Stimulated activated CD8-positive, alpha-beta memory T cell treated with anti-CD3 and anti-CD28 coated beads, Interleukin-12 subunit alpha, Interleukin-12 subunit beta, amount 100 ng/mL, for 1 hour (primary cell): ENCODE measurements at places on chromosomes 2 and 18.

DNA sequence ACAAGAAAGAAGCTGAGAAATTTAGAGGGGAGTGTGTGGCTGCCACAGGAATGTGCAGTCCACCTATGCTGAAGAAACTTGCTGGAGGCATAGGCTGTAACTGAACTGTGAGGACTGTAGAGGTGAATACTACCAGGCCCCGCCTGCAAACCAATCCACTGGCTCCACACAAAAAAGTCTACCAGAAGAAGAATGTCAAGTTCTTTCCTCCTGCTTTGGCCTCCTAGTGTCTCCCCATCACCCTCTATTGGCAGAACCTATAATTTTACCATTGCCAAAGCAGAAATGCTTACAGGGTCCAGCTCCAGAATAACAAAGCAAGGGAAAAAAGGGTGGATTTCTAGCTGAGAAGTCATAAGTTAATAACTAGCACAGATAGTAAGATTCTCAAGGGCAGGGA is 5.9 kb upstream of the ATP5MC3 start:
- DNase-seq, result no peak

DNA sequence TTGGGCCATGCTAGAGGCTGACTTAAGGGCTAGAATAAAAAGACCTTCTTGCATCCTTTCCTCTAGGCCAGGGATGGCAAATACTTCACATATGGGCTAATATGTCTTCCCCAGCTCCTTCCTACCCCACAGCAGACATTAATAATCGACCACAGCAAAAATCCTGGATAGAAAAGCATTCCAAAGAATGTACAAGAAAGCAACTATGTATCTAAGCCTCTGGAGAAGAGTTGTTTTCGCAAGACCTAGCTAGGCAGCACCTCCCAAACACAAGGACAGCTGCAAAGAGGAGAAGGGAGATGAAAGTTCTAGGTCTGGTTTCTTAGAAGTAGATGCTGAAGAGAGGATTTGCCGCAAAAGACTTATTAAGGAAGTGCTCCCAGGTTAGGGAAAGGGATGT is 372.6 kb downstream of the SLC4A3 start:
- DNase-seq, result no peak

- DNase-seq, result no peak
Observed at GRCh38 chr2:205937211-205937610, 148.8 kb downstream of the INO80D start.

DNA sequence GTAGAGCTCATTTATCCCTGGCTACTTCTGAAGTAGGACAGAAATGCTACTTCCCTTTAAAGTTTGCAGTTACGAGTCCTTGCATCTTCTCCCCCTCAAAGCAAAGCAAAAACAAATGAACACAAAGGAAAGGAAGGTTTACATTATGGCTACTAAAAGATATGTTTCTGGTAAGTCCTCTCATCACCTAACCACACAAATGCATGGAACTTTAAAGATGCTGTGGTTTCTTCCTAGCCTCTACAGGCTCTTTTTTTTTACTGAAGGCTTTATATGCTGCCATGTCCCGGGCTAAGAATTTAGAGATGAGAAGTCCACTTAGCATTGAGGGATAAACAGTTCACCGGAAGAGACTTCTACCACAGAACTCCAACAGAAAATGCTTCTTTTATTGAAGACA is 291.2 kb downstream of the SS18 start:
- no peak for DNase-seq

DNA sequence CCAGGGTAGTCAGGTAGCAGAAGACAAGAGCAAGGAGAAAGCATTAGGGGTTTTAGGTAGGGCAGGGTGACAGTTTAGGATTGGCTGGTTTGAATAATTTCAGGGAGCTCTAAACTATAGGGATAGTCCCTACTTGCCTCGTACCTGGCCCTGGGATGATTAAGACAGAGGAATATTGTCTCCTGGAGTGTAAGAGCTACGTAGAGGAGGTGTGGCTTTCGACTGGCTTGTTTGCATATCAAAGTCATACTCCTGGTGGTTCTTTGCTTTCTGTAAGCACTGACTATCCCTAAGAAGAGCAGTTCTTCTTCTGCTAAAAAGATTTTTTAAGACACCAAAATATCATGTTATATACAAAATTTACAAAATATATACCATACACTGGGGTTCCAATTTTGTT is 1867.4 kb downstream of the SUCLG1 start:
- no peak for DNase-seq

GRCh38 chr2:85231952-85232351 is 95.8 kb downstream of the TGOLN2 start:
- DNase-seq, result no peak

- DNase-seq, result no peak
Observed at GRCh38 chr2:107007927-107008326, 122.0 kb upstream of the ST6GAL2 start.

- no peak for DNase-seq
Observed at GRCh38 chr2:42937171-42937875, 144.9 kb upstream of the HAAO start.

DNA sequence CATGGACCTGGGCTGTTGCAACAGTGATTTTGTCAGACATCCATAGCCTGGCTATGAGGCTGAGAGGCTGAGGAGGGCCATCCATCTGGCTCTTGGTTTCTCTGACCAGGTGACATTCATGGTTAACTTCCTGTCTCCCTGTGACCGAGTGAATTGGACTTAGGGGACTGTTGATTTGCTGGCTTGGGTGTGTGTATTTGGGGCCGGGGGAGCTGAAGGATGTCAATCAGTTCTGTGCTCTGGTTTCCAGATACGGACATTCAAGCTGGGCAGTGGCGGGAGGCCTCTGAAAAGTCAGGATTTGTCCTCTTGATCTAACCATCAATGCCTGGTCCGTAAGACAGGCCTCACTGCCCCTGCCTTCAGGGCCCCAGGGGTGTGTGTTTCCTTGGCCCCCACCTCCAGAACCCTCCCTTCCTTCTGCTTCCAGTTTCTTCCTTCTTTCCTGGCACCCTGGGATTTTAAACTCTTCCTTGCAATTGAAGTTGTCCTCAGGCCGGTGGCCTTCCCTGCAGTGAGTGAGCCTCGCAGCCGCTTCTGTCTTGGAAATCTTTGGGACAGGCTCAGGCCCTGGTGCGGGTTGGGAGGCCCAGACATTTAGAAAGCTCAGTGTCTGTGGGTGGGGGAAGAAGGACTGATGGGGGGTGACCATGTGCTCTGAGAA is 54.7 kb upstream of the HAAO start:
- DNase-seq, result no peak

DNA sequence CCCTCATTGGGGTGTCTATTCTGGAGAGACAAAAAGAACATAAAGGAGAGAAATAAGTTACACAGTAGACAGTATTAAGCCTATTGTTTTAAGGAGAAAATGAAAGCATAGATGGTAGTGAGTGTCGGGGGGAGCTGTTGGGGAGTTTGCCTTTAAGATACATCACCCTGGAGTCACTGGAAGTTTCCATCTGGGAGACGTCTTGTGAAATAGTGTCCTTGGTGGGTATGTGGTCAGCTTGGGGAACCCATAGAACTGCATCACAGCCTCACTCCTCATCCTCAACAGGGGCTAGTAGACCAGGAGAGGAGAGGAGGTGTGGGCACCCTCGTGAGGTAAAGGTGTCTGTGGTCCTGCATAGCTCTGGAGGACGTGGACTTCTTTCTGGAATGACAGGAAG is 60.6 kb downstream of the RNF144A start:
- no peak for DNase-seq

DNA sequence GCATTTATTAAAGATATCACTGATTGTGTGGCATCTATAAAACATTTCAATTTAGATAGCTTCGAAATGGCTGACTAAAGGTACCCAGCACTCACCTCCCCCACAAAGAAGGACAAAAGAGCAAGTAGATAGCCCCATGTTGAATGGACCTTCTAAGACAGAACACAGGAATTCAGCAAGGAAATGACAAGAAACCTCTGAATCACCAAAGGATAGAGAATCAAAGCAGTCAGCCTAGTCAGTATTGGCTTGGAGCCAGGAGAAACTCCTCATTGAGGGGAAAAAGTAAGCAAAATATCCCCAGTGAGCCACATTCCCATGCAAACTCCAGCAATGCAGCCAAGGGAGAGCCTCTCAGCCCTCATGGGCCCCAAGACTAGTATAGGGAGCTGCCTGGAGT is 113.7 kb downstream of the BARD1 start:
- DNase-seq, result no peak

DNA sequence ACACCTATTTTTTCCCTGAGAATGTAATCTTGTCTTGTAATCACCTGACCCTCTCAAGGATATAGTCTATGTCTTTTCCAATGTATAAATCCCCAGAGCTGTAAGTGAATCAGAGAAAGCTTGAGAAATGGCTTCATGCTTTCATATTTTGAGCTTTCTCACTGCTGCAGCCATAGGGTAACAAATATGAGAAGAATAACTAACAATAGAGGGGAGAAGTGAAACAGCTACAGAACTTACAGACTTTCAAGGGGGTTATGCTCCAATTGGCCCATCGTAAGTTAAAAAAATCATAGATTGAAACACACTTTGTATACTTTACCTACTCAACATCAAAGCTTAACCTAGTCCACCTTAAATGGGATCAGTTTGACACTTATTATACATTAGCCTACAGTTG is 111.0 kb downstream of the CNTNAP5 start:
- no peak for DNase-seq

DNA sequence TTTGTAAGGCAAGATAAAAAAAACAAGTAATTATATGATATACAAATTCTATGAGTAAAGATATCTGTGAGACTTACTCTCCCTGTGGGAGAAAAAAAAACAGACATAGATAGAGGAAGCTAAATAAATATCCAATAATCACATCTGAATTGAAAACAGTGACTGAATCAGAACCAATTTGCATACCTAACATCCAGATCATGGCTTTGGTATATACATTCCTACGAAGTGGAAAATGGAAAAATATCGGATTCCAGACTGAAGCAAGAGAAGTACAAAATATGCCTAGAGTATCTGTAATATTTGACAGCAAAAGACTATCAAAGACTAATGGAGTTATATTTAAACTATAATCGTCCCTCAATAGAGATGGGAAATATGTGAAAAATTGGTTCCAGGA is 1108.1 kb upstream of the CHAC2 start:
- no peak for DNase-seq

GRCh38 chr2:10522726-10523405 is 74.7 kb upstream of the ODC1 start:
- DNase-seq, result no peak

DNA sequence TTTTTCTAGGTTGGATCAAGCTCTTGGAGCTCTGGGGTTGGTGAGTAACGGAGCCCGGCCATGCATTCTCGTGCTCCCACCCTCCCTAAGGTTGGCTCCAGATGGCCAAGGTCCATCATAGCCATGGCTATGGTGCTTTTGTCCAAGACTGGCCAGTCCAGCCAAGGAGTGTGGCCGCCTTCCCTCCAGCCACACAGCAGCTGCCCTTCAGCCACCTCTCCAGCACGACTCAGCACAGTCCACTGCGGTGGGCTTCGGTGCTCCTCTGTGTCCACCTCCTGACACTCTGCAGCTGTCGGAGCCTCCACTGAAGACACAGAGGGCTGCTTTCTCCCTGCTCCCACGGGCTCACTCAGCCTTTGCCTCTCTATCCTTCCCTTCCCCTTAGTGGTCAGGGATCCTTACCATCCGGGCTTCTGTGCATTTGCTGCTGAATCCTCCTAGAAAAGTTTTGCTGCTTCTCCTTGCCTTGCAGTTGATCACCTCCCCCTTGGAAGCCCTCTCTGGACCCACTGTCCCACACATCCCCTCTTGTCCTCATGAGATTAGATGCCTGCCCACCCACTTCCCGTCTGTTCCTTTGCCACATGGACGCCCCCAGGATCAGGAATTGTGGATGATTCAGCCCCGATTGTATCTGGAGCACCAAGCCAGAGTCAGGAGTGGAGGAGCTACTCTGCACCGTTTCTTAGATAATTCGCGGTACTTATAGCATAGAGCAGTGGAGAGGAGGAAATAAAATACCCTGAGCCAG is 177.1 kb upstream of the COPS8 start:
- no peak for DNase-seq

GRCh38 chr2:38057651-38058410 is 18.1 kb downstream of the CYP1B1 start:
- DNase-seq, result no peak

GRCh38 chr2:140601342-140601741 is 1529.5 kb downstream of the LRP1B start:
- DNase-seq, result no peak

DNA sequence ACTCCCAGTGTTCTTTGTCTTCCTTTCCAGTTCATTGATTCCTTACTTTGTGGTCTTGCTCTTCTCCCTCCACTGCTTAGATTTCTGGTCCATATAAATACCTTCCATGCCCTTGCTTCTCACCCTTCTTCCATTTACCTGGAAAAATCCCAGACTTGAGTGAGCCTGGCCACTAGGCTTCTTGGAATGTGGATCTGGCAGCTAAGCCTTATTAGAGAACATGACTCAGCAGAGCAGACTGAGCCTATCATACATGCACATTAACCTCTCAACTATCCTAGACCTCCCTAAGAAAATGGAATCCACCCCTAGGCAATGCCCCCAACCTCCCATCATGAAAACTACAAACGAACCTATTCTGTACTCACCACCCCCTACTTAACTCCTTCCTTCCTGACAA is 127.7 kb downstream of the RHBDD1 start:
- no peak for DNase-seq

- DNase-seq, result no peak
Observed at GRCh38 chr2:39684464-39684863, 18.7 kb downstream of the TMEM178A start.

DNA sequence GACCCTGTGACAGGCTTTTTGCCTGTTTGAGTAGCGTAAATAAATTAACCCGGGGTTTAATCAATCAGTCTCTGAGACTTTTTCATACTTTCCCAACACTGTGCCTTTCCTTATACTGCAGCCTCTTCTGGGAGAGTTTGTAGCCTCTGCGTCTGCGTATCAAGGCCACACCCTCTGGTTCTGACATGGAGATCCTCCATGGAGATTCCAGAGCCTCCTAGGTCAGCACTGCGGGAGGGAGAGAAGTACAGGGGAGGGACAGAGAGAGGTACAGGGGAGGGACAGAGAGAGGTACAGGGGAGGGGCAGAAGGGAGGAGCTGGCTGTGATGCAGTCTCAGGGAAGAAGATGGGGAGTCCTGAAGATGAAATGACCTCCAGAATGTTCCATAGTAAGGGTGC is 166.0 kb downstream of the ARL4C start:
- DNase-seq, result no peak

- no peak for DNase-seq
Observed at GRCh38 chr2:45265336-45265735, 256.1 kb upstream of the SIX2 start.
